Sigmoid colon (tissue), 7 donors: ENCODE measurements at places on chromosomes 2 and 18. TPM values are rescaled to one million over a fixed set of nuclear protein-coding genes. Genes with fewer than 3 reads are reported as not detected.

CCDC150 gene
- total RNA-seq, result 1.3 TPM

GTF2A1L gene
- total RNA-seq, result 30.7 TPM

ORC2 gene
- 12.9 TPM for total RNA-seq

MYOM1 gene
- 37.7 TPM for total RNA-seq

AFF3 gene
- total RNA-seq, result 25.0 TPM

G6PC2 gene
- total RNA-seq, result not detected

KATNAL2 gene
- total RNA-seq, result 9.6 TPM

PAPOLG gene
- total RNA-seq, result 16.1 TPM

SH3BP4 gene
- total RNA-seq, result 22.2 TPM

LIMS4 gene
- 0.33 TPM for total RNA-seq

RAMP1 gene
- total RNA-seq, result 324 TPM

APOB gene
- 1.2 TPM for total RNA-seq

MSH2 gene
- 13.9 TPM for total RNA-seq

SNTG2 gene
- 3.2 TPM for total RNA-seq

REG1B gene
- not detected for total RNA-seq

NEU2 gene
- not detected for total RNA-seq

C2orf72 gene
- total RNA-seq, result not detected

SLC40A1 gene
- total RNA-seq, result 45.3 TPM

C1GALT1C1L gene
- total RNA-seq, result 1.8 TPM

DCC gene
- total RNA-seq, result 0.16 TPM

RND3 gene
- total RNA-seq, result 31.3 TPM

DUSP2 gene
- total RNA-seq, result 6.7 TPM

C2orf81 gene
- total RNA-seq, result not detected

KCNJ3 gene
- 0.14 TPM for total RNA-seq

ACADL gene
- 3.9 TPM for total RNA-seq

MARCHF4 gene
- total RNA-seq, result not detected
